ENCODE measurements at places on chromosomes 1 and 21.

DNA sequence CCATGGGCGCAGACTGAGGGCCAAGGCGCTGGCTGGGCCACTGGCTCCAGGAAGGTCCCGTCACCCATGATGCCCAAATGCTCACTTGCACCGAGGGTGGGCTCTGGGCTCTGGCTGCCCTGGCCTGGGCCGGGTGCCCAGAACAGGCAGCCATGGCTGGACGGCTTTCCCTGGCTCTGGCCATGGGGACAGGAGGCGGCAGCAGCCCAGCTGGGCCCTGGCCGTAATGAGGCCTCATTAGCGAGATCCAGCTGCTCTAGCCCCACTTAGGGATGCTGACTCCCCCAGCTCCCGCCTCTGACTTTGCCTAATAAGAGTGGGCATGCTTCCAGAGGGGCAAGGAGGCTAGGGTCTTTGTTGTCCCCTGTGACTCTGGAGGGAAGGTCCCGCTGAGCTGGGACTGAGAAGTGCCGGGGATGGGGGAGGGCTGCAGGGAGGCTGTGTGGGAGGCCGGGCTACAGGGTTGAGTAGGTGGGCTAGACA, 11.8 kb downstream of the SLC6A9 start:
- DNase-seq = no peak

DNA sequence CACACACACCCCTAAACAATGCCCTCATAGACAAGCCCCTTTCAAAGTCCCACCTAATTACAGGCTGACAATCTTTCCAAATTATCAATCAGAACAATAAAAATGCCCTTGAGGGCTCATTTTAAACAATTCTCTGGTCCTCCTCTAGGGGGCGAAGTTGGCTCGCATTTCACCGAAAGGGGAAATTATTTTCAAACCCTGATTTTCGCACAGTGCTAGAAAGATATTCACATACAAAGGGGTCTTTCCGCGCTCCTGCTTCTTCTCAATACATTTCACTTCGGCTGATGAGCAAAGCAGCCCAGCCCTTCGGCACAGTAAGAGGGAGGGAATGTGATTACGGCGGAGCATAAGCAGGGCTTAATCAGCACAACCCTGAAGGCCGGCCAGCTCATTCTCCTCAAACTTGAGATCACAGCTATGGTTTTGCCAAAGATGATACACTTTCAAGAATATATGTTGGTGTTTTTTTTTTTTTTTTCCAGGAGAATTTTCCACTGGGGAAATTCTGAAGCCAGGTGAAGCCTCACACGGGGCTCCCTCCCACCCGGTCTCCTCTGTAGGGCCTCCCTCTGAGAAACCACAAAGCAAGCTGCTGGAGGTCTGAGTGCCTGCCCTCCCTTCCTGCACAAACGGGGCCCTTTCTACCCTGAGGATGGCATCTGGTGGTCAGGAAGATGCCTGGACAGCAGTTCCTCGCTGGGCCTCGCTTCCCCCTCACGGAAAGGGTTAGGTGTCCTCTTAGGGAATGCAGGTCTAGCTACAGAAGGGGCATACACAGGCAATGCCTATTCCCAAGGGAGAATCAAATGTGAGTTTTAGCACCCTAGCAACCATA, 66.9 kb downstream of the GNG12 start:
- peak; percentile 49 for DNase-seq

GRCh38 chr21:45811136-45811535, 167.6 kb downstream of the PCBP3 start:
- DNase-seq = peak; percentile 58

- DNase-seq = no peak
Measured at GRCh38 chr21:45788198-45788597, 144.7 kb downstream of the PCBP3 start.

DNA sequence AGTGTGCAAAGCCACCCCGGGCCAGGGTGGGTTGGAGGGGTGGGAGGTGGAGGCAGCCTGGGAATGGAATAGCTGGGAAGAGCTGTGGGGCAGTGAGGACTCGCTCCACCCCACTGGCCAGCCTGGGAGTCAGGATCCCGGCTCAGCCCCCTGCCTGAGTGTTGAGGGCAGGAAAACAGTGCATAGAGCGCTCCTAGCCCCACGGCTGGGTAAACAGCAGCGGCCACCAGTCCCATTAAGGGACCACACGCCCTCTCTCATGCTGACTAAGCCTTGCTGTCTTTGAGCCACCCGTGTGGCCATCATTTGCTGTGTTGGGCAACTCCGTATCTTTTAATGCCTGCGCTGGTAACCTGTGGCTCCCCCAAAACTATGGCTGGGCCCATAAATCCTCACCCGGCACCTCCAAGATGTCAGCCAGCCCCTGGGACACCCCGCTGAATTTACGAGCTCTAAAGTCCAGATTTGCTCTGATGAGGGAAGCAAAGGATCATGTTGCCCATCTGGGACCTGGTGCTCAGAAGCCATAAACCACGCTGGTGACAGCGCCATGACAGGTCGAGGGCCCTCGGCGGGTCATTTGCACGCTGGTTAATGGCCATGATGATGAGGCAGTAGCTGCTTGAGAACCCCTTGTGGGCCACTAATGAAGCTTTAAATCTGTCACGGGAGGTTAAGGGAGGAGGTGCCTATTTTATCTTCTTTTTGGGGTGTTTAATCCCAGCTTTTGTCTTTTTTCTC, 34.9 kb downstream of the SYF2 start:
- DNase-seq = no peak

DNA sequence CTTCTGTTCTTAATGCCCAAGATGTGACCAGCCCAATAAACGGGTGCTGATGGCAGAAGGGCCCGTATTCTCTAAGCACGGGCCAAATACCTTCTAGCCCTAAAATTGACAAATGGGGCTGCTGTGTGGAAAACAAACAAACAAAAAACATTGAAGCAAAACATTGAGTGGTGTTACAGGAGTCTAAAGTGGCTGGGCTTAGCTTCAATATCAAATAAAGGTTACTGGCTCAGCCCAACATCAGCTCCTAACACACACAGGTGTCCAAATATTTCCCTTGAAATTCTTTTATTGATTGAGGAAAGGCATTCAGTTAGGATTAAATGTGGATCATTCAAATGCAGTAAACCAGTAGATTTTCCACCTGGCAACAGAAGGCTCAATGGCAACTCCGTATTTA, 13.3 kb upstream of the TTF2 start:
- no peak for DNase-seq

GRCh38 chr1:38046884-38047602, 450 bp upstream of the POU3F1 start:
- peak; percentile 56 for DNase-seq

DNA sequence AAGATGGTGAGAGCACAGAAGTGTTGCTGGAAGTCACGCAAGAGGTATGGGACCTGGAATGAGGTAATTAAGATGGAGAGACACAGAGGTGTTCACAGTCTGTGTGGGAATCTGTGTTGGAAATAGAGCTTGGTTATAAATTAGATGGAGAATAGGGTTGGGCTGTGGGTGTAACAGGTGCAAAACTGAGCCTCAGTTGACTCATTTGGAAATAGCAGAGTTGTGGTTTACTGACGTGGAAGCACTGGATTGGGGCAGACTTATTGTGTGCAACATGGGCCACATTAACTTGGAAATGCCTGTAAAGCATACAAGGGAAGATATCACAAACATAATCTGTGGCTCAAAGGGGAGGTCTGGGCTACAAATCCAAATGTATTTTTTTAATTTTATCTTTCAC, 13.0 kb downstream of the CAMSAP2 start:
- DNase-seq = no peak

GRCh38 chr1:45621895-45622523, 1.8 kb downstream of the CCDC17 start:
- no peak for DNase-seq

DNA sequence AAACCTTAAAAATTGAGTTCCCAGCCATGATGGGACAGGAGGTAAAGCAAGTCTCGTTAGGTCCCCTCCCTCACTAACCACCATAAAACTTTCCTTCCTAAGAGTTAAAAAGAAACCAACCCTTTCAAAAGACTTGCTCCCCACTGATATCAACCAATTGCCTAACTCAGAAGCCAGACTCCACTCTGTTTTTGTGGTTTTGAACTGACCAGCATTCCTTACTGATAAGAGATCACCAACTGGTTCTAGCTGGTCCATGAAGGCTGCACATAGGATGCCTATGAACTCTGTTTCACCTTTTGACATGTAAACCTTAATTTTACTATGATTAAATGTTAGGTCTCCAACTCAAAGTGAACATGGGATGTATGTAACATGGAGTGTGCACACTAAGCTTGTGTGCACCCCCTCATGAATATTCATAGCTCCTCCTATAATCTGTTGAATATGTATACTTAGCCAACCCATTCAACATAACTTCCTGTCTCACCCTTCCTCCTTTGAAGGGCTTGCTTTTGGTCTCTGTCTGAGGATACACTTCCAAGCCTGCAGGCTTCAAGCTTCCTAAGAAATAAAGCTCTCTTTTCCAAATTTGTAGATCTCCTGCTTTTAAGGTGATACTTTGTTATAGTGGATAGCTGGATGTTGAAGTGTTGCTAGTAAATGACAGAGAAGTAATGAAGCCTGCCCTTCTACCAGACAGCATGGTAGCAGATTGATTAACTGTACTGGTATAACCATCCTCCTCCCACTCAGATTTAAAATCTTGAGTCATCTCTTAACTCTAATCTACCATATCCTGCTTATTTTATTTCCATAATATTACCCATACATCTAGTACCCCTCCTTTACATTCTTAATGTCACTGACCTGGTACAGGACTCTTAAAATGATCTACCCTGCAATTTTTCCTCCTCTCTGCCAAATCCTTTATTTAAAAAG, 95.6 kb downstream of the ZNF644 start:
- DNase-seq = no peak

GRCh38 chr1:1539310-1540089, 924 bp downstream of the TMEM240 start:
- no peak for DNase-seq

- no peak for DNase-seq
Measured at GRCh38 chr1:15524021-15524282, at the start of gene CASP9. CASP9 (minus strand) TSS chr1:15524215; CDS start chr1:15524200, 15 bp downstream.

DNA sequence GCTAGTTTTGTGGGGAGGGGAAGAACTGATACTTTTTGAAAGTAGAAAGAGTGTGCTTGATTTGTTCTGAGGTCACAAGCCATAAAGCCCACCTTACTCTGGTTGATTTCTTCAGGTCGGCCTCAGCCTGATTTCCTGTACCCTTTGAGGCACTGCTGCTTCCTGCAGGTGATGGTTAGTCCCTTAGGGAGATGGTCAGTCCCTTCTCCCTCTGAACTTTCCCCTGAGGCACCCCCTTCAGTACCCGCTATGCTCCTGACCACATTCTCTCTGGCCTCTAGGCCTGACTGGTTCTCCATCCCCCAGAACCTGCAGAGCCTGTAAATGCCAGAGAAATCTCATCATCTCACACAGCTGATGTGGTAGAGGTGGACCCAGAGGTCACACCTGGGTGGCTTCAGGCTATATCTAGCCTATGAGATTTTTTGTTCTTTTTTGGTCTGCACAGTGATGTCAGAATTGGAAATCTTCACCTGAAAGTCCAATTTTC, 15.0 kb upstream of the ID3 start:
- no peak for DNase-seq

- no peak for DNase-seq
Measured at GRCh38 chr1:177586429-177586828, 383.4 kb downstream of the SEC16B start.

DNA sequence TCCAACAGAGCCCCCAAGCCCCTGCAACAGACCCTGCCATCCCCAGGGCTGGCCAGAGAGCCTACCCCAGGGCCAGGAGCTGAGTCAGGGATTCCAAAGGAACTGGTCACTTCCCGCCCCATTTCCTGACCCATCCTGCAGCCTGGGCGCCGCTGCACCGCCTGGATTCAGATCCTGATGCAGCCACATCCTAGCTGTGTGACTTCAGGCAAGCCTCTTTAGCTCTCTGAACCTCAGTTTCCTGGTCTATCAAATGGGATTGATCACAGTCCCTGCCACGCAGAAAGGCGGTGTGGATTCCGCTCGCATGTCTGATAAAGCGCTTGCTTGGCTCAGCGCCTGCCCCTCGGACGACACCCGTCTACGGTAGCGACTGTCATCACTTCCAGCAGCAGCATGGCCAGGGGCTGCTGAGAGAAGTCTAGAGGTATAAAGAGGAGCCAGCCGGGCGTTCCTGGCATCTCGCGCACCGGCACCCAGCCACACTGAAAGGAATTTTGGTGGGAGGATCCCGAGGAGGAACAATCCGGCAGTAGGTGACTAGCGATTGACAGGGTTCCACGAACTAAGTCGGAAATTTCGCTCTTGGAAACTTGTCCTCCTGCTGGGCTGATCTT, 10.1 kb downstream of the EPHA2 start:
- no peak for DNase-seq

DNA sequence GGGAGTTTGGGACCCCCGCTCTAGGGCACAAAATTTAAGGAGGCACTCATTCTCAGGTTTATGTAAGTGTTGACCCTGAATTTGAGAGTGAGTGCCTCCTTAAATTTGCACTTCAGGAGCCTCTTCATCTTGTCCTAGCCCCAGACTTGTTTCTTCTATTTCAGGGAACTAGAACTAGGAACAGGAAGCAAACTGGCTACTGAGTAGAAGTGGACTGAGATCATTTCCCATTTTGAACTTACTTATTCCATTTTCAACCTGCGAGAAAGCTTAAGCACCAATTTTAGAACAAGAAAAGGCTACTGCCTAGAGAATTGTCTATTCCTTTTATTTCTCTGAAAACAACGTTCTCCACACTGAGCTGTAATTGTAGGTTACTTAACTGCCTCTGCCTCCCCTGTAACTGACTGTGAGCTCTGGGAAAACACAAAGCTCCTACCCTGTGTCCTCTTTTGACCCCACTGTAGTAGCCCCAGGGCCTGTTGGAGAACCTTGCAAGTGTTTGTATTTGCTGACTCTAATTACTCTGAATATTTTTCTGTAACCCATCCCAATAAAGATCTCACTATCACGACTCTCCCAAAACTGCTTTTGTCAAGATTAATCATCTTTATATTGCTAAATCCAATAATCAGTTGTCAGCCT, 2.5 kb downstream of the PPT1 start:
- no peak for DNase-seq

DNA sequence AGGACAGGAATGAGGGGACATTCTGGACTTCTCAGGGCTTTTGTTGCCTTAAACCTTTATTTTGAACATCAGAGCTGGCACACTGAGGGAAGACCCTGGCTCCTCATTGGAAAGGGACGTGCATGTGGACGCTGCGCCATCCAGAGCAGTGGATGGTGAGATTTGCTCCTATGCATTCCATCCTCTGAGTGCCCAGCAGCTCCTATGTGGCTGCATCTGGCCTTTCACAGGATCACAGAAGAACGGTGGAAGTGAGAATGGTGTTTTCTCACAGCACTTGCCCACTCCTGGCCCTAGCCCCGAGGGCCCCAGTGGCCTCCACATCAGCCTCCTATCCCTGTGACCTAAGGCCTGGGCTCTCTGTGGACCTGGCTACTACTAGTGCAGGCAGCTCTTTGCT, 20.6 kb upstream of the CCDC190 start:
- no peak for DNase-seq

- DNase-seq = peak; percentile 64
Measured at GRCh38 chr1:110765640-110766335, 91.0 kb upstream of the KCNA3 start.

GRCh38 chr1:204331847-204332487, 27.8 kb downstream of the PLEKHA6 start:
- DNase-seq = no peak

- DNase-seq = no peak
Measured at GRCh38 chr1:147542569-147542897, 1.2 kb downstream of the BCL9 start.
